ENCODE measurements at places on chromosomes 7 and 10. TPM values are rescaled to one million over a fixed set of nuclear protein-coding genes. Genes with fewer than 3 reads are reported as not detected.

The CHAT gene
- not detected for total RNA-seq

The OR2A42 gene
- not detected for total RNA-seq

The TMEM176B gene
- 31.2 TPM for total RNA-seq

The C10orf105 gene
- total RNA-seq: 0.07 TPM

The CCDC71L gene
- total RNA-seq: 30.9 TPM

GRCh38 chr7:121517591-121517990 is 121.5 kb upstream of the FAM3C start:
- no peaks in the 10 kb centered on the region for H3K27me3 ChIP-seq
- H3K4me3 ChIP-seq: no peak overlapping the region
- DNase-seq: no peak
- no peaks in the 10 kb centered on the region for H3K36me3 ChIP-seq

DNA sequence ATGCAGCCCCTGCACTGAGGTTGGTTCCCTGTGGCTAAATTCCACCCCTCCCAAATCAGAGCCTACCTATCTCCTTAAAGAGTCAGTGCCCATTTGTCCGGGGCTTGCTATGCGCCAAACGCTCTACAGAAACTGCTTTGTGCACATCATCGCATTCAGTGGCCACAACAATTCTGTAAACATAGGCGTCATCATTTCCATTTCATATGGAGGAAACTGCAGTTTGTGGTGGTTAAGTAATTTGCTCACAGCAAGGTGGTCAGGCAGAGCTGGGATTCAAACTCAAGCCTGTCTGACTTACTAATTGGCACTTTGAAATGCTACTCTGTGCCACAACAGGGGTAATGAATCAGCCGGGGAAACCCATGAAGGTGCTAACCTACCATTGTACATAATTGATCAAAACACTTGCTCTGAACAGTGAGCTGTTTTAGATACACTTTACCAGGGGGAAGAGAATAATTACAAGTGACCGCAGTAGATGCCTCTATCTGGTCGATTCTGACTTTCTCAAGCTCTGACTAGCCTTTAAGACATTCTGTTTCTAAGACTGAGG is 775.5 kb downstream of the LRMDA start:
- H3K36me3 ChIP-seq: no peaks in the 10 kb centered on the region
- no peak for DNase-seq
- H3K27me3 ChIP-seq: no peaks in the 10 kb centered on the region
- H3K4me1 ChIP-seq: no peaks in the 10 kb centered on the region
- H3K4me3 ChIP-seq: no peak overlapping the region

DNA sequence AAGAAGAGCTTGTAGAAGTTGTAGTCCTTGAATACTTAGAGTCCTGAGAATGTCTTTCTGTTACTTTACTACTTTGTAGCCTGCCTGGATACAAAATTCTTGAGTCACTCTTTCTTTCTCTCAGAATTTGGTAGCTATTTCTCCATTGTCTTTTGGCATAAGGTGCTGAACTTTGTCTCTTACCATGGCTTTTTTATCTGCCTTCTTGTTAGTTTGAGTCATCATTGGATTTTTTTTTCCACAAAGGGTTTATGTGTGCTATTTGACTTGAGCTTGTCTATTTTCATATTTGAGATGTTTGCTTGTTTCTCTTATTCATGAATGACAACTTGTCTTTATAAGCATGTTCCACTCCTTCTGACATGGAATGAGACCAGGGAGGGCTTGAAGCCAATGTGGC is 74.5 kb upstream of the EXOC6 start:
- DNase-seq: no peak
- H3K36me3 ChIP-seq: no peaks in the 10 kb centered on the region
- H3K27me3 ChIP-seq: no peaks in the 10 kb centered on the region
- no peak overlapping the region for H3K4me3 ChIP-seq
- H3K4me1 ChIP-seq: no peaks in the 10 kb centered on the region

DNA sequence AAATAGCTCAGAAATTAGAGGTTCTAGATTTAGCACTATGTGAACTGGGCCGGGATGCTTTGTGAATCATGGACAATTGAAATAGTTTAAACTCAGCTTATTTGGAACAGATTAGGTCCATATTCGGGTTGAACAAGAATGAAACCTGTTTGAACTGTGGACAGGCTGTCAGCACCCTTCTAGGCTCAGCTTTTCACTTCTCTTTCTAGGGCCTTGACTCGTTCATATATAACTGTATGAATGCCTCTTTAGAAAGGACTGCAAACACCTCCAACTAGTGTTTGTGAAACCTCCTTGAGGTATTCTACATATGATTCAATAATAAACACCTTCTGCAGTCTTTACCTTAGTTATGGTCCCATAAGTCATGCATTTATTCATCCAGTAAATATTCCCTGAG is 115.6 kb downstream of the REEP3 start:
- no peak for DNase-seq
- no peaks in the 10 kb centered on the region for H3K4me1 ChIP-seq
- H3K27ac ChIP-seq: no peak overlapping the region
- H3K36me3 ChIP-seq: no peaks in the 10 kb centered on the region
- no peaks in the 10 kb centered on the region for H3K27me3 ChIP-seq
- H3K4me3 ChIP-seq: no peak overlapping the region

- DNase-seq: no peak
- no peak overlapping the region for H3K4me3 ChIP-seq
- no peaks in the 10 kb centered on the region for H3K36me3 ChIP-seq
- no peaks in the 10 kb centered on the region for H3K27me3 ChIP-seq
These were observed 29.3 kb downstream of the PIK3AP1 start for GRCh38 chr10:96690755-96691730.

- DNase-seq: peak; percentile 84
- no peaks in the 10 kb centered on the region for H3K27me3 ChIP-seq
- no peaks in the 10 kb centered on the region for H3K4me1 ChIP-seq
- H3K27ac ChIP-seq: peak overlapping the region; percentile 83
- no peaks in the 10 kb centered on the region for H3K36me3 ChIP-seq
These were observed 2.4 kb upstream of the INHBA start for GRCh38 chr7:41705109-41705901.

DNA sequence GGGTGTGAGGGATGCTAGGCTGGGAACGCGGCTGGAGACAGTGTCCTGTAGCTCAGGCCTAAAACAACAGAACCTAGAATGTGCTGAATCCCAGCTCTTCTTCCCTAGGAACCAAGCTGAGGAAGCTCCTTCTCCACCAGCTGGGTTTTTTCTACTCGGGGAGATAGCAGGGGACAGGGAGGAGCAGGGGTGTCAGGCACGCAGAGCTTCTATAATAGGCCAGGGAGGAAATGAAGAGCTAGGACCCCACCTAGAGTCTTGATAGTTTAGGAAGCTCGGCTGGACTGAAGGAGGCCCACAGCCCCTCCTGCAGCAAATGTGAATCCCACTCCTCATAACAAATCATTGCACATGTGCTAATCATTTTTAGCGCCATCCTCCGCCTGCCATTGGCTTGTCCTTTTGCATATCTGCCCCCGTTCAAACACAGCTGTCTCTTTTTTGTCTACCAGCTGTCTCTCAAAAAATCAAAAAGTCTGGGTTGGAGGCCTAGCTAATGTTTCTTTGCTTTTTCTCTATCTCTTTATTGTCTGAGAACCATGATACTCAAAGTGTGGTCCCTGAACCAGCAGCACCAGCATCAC is 24.1 kb upstream of the FAM180A start:
- H3K27me3 ChIP-seq: no peaks in the 10 kb centered on the region
- DNase-seq: no peak
- no peak overlapping the region for H3K27ac ChIP-seq
- no peak overlapping the region for H3K4me3 ChIP-seq

DNA sequence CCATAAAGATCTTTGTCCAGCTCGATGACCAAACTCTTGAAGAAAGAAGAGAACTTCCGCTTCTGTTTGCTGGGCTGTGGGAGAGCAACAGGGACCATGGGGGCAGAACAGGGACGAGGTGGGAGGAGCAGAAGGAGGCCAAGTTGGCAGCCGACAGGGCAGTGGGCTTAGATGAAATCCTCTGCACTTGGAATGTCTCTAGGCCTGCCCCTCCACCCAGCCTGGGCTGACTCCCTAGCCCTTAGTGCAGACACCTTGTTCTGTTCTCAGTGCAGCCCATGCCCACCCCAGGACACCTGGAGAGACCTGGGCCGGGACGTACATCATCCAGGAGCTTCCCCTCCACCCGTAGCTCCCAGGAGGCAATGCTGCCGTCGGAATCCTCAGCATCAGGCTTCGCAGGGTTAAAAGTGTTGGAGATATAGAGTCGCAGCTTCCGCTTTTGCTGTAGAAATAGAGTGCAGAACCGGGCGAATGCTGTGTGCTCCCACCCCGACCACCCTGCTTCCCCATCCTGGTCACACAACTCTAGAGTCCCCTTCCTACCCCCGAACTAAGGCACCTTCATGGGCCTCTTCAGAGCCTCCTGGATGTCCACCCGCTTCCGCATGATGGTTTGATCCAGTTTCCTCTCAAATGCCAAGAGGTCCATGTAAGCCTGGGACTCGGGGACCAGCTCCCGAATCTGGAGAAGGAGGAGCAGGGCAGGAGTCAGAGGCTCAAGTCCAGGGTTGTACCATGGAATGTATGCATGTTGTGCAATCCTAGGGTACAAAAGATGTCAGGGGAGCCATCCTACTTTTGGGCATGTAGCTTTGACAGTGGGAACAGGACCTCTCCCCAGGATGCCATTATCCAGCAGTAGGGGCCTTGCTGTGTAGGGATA is 6.1 kb downstream of the SMARCD3 start:
- H3K27me3 ChIP-seq: no peaks in the 10 kb centered on the region
- H3K36me3 ChIP-seq: no peaks in the 10 kb centered on the region
- no peak for DNase-seq
- no peaks in the 10 kb centered on the region for H3K4me1 ChIP-seq

- no peaks in the 10 kb centered on the region for H3K27me3 ChIP-seq
- no peak overlapping the region for H3K4me3 ChIP-seq
- H3K36me3 ChIP-seq: no peaks in the 10 kb centered on the region
- no peak for DNase-seq
- no peak overlapping the region for H3K27ac ChIP-seq
- no peaks in the 10 kb centered on the region for H3K4me1 ChIP-seq
These were observed 7.0 kb upstream of the CYP3A4 start for GRCh38 chr7:99791021-99791420.

GRCh38 chr10:63434866-63435854 is 30.6 kb downstream of the JMJD1C start:
- no peaks in the 10 kb centered on the region for H3K27me3 ChIP-seq
- no peak overlapping the region for H3K4me3 ChIP-seq
- H3K36me3 ChIP-seq: no peaks in the 10 kb centered on the region
- H3K27ac ChIP-seq: peak overlapping the region; percentile 61

- DNase-seq: no peak
- H3K4me1 ChIP-seq: no peaks in the 10 kb centered on the region
- no peaks in the 10 kb centered on the region for H3K27me3 ChIP-seq
- no peak overlapping the region for H3K4me3 ChIP-seq
- H3K36me3 ChIP-seq: no peaks in the 10 kb centered on the region
- no peak overlapping the region for H3K27ac ChIP-seq
These were observed 6.2 kb downstream of the CALML3 start for GRCh38 chr10:5530846-5531557.

DNA sequence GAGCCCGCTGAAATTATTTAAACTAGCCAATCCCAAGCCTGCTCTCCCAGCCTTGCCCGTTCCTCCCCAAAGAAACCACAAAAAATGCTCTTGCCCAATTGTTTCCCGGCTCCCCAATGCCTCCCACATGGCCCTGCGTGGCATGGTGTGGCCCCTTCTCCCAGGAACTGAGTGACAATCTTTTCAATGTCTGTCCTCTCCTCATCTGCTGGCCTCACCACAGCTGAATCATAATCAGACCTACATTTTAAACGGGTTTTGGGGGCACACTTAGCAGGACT is 201.5 kb downstream of the PRPF18 start:
- H3K27me3 ChIP-seq: no peaks in the 10 kb centered on the region
- H3K4me1 ChIP-seq: no peaks in the 10 kb centered on the region
- no peaks in the 10 kb centered on the region for H3K36me3 ChIP-seq
- H3K4me3 ChIP-seq: no peak overlapping the region

DNA sequence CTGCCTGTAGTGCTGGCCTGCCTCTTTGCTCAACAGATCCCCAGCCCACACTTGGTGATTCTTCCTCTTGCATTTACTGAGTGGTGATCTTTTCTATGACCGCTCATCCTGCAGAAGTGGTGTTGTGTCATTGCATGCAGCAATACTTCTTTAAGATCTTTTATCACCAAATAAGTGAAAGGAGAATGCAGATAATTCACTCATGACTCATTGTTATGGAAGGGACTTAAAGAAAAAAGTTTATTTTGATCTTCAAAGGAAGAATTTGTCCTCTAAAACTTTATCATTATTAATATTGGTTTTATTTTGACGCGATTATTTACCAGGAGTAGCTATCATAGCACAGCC is 489.1 kb upstream of the CELF2 start:
- H3K27ac ChIP-seq: no peak overlapping the region
- H3K27me3 ChIP-seq: no peaks in the 10 kb centered on the region
- H3K36me3 ChIP-seq: no peaks in the 10 kb centered on the region
